Amygdala (tissue), 56 donors: ENCODE measurements at places on chromosomes 12 and 14.

- DNase-seq, result no peak
Observed at GRCh38 chr12:23375621-23376020, 573.8 kb downstream of the SOX5 start.

DNA sequence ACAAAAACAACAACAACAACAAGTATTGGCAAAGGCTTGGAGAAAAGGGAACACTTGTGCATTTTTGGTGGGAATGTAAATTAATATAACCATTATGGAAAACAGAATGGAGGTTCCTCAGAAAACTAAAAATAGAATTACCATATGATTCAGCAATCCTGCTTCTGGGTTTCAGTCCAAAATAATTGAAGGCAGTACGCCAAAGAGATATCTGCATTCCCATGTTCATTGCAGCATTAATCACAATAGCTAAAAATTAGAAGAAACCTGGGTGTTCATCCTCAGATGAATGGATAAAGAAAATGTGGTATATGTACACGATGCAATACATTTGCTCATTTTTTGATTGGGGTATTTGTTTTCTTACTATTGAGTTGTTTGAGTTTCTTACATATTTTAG lies 813.0 kb downstream of the NRXN3 start:
- no peak for DNase-seq

DNA sequence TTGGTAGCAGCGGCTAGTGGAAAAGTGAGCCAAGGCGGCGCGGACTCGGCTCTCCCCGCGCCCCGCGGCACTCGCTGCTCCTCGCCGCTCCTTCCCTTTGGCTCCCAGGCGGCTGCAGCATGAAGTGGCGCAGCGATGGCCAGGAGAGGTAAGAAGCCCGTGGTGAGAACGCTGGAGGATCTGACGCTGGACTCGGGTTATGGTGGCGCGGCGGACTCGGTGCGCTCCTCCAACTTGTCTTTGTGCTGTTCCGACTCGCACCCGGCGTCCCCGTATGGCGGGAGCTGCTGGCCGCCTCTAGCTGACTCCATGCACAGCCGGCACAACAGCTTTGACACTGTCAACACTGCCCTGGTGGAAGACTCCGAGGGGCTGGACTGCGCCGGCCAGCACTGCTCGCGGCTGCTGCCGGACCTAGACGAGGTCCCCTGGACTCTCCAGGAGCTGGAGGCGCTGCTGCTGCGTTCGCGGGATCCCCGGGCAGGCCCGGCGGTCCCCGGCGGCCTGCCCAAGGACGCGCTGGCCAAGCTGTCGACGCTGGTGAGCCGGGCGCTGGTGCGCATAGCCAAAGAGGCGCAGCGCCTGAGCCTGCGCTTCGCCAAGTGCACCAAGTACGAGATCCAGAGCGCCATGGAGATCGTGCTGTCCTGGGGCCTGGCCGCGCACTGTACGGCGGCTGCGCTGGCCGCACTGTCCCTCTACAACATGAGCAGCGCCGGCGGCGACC lies 225.6 kb upstream of the CRY1 start:
- DNase-seq, result no peak

DNA sequence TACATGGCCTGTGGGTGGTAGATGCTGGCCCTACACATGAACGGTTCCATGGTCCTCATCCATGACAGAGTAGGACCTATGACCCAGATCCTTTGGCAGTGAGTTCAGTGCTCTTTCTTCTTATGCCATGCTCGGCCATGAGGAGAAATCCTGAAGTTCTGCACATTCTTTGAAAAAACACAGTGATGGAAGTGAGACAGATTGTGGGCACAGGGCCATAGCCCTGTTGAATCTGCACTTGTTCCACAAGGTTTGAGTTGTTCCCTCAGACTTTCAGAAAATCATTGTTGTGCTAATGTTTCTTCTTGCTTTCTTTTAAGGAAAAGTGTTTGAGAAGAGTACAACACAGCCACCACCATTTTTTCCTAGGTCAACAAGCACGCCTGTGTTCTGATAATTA lies 180.0 kb downstream of the C12orf75 start:
- DNase-seq, result no peak

DNA sequence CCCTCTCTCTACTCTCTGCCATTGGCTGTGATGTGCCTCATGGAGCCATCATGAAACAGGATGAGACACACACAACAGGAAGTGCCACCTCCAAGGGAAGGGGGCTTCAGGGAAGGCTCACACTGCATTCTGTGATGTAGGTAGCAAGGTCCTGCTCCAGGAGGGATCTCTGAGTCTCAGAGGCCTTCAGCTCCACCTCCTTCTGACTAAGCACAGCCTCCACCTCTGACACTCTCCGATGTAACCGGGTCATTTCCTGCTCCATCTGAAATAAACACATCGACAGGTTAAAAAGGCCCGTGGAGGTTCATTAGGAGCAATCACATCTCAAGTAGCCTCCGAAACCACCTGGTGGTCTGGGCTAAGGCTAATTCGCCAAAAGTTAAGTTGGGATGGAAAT lies 93.3 kb downstream of the CIT start:
- DNase-seq, result no peak

GRCh38 chr12:11108862-11109261 lies 16.7 kb upstream of the TAS2R43 start:
- DNase-seq, result no peak

GRCh38 chr12:131432532-131433260 lies 278.2 kb upstream of the SFSWAP start:
- no peak for DNase-seq

DNA sequence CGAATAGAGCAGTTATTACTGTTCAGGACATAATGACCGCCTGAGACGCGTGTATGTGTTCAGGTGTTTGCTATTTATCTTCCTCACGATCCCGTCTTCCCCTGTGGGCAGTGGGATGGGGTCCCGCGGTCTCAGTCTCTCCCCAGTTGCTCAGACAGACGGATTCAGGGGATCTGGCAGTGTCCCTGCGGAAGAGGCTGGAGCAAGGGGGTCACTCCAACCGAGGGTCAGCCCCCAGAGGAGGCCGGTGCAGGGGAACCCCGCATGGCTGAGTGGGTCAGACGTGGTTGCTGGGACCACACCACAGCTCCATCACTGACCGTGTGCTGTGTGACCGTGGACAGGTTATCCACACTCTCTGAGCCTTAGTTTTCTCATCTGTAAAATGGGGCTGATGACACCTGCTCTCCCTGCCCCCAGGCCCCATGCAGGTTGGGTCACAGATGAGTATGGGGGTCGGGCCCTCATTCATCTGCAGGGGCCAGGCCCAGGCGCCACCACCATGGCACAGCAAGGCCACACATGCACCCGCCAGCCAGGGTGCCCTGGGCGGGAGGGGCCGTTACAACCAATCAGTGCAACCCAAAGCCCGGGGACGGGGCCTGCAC lies 5.2 kb downstream of the MMP17 start:
- no peak for DNase-seq

- DNase-seq, result no peak
Observed at GRCh38 chr14:102770147-102771123, 6.8 kb upstream of the TRAF3 start.

GRCh38 chr14:77140359-77141213 lies 1.0 kb downstream of the ZDHHC22 start:
- no peak for DNase-seq
